ENCODE measurements at places on chromosomes 3 and 15.

DNA sequence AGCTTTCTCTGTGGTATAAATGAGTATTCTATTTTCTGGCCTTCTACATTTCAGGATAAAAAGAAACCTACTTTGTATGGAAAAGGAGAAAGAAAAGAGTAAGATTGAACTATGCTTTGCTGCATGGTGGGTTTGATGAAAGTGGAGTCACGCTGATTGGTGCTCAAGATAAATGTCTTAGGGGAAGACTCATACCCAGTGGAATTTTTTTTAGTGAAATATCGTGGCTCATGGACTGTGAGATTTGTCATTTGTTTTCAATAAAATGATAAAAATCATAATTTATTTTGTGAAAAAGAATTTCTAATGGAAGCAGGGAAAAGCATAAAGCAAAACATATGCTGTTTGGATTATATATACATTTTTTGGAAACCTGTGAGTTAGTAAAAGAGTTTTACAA lies 292.5 kb downstream of the ZPLD1 start:
- DNase-seq = no peak

GRCh38 chr3:112293368-112294321 lies at the start of gene SLC9C1:
Gene SLC9C1 (minus strand): TSS chr3:112294216. CDS start chr3:112286791, 7,425 bp downstream.
- DNase-seq = no peak

DNA sequence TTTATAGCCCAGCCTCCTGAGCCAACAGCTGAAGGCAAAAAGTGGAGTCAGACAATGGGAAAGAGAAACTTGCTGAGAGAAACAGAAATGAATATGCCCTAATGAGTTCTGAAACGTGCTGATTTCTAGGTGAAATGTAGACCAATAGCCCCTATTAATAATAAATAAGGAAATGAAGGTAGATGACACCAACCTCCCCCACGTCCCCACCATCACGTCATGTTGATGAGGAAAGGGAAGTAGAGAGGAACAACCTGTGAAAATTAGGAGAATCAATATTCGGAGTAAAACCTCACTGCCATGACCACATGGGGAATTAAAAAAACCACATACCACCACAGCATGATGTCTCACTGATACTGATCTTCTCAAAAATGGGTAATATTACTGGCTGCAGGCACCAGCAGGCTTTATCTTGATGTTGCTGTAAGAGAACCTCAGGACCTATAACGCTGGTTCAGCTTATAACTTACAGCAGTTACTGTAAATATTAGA lies 64.0 kb downstream of the KAT2B start:
- peak; percentile 12 for DNase-seq

DNA sequence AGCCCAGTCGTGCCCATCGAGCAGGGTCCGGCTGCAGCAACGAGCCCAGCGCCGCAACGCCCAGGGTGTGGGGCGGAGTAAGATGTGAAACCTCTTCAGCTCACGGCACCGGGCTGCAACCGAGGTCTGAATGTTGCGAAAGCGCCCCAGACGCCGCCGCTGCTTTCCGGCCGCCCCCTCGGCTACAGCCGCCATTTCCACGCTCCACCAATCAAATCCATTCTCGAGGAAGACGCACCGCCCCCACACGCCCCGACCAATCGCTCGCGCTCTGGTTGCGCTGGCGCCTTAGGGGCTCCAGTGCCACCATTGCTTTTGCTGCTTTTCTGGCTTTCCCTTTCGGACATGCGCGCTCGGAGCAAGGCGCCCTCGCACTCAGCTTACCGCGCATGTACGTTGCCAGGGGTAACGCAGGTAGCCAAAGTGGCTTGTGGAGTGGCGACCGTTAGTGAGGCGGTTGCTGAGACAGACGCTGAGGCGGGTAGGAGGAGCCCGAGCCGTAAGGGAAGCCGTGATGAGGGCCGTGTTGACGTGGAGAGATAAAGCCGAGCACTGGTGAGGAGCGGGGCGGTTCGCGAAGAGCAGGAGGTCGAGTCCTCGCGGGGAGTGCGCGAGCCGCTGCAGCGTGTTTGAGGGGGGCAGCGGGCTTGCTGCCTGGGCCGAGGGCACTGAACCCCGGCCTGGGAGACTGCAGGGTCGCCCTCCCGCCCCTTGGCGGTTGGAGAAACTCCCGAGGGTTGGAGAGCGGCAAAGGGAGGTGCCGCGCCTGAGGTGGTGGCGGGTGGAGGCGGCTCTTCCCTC lies at the start of the genes IFT122 and MBD4:
Gene IFT122 (plus strand): TSS at position 408 of the 801 bp plus-strand sequence. CDS start 107 bp downstream, at position 515.
Gene MBD4 (minus strand): TSS at position 132 of the 801 bp plus-strand sequence. CDS start 115 bp downstream, at position 17.
- DNase-seq = peak; percentile 95

- DNase-seq = no peak
Measured at GRCh38 chr15:69314736-69315135, 16.0 kb downstream of the PAQR5 start.

GRCh38 chr3:132290833-132291232 lies 26.4 kb upstream of the ACP3 start:
- DNase-seq = no peak

DNA sequence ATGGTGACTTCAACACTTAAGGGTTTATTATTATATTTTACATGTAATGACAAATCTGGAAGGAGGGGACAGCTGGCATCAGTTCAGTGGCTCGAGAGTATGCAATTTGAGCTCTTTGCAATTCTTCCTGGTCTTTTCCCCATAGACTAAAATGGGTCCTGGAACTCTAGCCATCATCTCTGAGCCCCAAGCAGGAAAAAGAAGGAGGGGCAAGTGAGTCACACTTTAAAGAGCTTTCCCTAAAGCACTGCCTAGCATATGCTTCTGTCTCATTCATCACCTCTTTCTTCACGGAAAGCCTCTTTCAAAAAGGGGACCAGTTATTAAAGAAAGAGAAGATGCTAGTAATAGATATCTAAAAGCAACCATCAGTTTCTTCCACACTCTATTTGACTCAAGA lies 466.3 kb downstream of the ZIC1 start:
- no peak for DNase-seq

Data from stimulated activated CD4-positive, alpha-beta T cell treated with anti-CD3 and anti-CD28 coated beads, Interleukin-1b, Interleukin-23, amount 100 ng/mL, for 1 hour (primary cell).